Right atrium auricular region (tissue), 2 donors: ENCODE measurements at places on chromosomes 11 and 22. TPM values are rescaled to one million over a fixed set of nuclear protein-coding genes. Genes with fewer than 3 reads are reported as not detected.

- no peak for DNase-seq
These were observed 178.2 kb upstream of the TMEM45B start for GRCh38 chr11:129637473-129637872.

CHRNA10 gene
- not detected for total RNA-seq

DNA sequence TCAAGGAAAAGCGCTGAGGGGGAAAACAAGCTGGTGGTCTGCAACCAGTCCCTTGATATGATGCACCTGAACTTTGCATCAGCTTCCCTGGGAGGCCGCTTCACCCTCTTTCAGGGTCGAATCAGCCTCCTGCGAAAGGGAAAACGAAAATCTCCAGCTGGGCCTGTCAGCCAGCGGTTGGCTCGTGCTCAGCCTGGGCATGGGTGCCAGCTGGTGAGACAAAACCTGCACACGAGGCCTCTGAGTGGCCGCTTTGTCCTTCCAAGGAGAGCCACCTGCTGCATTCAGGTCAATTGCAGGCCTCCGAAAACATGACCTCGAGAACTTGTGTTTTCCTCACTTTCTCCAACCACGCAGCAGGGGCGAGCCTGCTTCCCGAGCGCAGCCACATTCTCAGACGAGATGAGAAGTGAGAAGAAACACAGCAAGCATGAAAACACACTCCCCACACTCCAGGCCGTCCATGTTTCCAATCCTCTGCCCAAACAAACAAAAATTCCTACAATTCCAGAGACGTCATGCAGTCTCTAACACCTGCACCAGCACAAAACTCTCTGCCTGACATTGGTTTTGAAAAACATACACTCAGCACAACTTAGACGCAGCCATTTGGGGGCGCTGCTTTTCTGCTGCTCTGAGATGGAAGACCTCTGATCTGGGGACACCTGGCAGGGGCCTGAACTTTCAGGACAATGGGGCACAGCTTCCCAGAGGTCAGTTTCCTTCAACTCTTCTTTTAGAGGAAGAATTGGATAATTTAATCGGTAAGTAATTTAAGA, 77.1 kb downstream of the DHCR7 start:
- no peak for DNase-seq

GRCh38 chr11:46235777-46236688, 41.4 kb upstream of the CREB3L1 start:
- DNase-seq = no peak

- DNase-seq = peak; percentile 75
These were observed 139.5 kb downstream of the COMMD9 start for GRCh38 chr11:36149538-36150242.

DNA sequence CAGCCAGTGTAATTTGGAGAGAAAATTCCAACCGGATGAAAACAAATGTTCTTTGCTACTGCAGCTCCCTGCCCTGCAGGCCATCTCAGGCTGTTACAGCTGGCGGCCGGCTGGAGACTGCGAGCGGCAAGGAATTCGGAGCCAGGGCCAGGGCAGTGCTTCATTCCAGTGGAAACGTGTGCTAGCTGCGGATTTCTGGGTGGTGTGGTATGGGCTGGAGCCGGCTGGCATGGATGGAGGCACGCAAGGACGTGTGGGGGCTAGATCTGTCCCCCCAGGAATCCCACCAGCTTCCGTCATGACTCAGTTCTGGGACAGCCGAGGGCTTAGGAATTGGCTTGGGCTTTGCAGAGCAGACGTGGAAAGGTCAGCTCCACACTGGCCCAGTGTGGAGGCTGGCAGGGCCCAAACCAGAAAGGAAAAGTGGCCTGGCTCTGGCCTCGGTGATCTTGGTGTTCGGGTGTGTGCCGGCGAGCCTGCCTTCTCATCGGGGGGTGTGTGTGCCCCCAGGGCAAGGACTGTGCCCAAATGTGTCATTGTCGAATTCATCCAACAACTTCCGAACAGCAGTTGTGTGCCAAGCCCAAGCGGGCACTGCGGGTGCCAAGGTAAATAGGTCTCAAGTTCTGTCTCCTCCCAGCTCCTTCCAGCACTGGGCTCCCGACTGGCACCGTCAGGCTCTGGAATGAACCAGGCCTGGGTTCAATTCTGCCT, 48.1 kb upstream of the SHISAL1 start:
- peak; percentile 73 for DNase-seq

- no peak for DNase-seq
These were observed 50.5 kb upstream of the WNT7B start for GRCh38 chr22:46027211-46028105.

GRCh38 chr22:18968011-18968749, 32.1 kb upstream of the PRODH start:
- DNase-seq = no peak

GRCh38 chr22:22155607-22156006, 89.0 kb upstream of the VPREB1 start:
- no peak for DNase-seq

GRCh38 chr11:46588915-46589314, 4.9 kb downstream of the AMBRA1 start:
- no peak for DNase-seq

DNA sequence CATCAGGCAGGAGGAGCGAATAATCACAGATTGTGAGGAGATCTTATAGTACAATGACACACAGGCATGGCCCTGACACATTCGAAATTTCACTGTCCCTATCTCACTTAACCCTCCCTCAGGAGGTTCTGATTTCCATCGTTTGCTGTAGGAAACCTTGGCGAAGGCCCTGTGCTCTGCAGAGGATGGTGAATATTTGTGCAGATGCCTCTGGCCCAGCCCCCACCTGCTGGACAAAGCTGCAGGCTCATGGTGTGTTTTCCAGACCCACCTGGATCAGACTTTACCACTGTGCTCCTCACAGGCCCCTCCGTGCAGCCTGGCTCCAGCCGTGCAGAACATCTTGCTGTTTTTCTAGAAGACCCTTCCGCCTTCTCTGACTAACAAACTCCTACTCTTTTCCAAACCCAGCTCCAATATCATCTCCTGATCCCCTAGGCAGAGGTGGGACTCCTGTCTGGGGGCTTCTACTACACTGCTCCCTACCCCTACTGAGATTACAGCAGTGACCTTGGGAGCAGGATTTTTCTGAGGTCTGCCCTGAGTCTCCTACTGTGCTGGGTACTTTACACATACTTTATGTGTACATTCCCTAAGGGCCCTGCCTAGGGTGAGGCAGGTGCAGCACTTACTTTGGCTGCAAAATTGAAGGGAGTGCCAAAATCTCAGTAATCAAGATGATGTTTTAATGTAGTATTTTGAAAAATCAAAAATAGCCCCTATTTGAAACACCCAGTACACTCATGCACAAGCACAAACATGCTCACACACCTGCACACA, 412.7 kb downstream of the SOX6 start:
- no peak for DNase-seq

DNA sequence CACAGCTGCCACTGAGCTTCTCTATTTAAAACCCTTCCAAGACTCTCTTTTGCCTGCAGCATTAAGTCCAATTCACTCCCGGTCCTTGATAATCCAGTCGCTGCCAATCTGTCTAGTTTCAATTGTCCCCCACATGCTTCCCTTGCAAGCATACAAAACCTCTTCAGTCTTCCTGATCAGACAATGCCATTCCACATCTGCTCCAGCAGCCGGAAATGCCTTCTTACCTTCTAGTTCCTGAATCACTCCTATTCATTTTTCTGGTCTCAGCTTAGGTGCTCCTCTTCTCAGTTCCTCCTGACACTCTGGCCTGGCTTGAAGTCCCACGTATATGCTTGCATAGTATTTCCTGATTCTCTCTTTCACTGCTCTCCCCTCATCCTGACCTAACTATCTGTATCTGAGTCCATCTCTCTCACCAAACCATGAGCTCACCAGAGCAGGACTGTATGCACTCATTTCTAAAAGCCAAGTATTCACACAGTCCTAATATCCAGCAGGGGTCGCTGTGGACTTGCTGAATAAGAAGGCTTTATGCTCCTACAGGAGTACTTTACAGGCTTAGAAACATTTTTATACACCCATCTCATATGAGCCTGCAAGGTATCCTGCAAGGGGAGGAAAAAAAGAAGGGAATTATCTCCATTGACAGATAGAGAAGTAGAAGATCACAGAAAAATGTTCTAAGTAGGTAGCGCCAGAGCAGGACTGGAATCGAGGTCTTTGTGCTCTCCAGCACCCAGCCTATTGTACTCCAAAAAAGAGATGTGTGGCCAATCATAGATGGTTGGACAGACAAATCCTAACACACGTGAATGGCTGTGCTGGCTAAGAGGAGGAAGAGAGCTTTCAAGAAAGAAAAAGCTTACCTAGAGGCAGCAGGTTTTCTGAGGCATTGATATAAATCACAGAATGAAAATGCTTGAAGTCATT, 19.2 kb downstream of the XRRA1 start:
- DNase-seq = peak; percentile 67

GRCh38 chr11:119756169-119756865, 27.3 kb upstream of the NECTIN1 start:
- no peak for DNase-seq

WNT7B gene
- not detected for total RNA-seq

- DNase-seq = no peak
These were observed 2.2 kb upstream of the OR52H1 start for GRCh38 chr11:5550440-5551095.

DNA sequence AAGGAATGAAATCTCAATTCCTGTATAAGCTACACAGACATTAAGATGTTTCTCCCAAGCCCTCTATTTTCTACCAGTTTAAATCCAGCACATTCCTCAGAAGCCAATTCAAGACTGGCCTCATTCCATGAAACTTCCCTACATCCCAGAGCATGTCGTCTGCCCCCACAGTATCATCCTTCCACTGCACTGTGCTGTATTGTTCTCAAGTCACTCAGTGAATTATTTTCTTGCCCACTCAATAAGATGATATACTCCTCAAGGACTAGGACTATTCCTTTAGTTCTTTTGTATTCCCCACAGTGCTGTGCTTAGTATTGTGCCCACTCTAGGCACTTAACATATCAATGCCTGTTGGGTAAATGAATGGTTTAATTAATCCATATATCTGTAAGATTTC, 203.1 kb upstream of the BLID start:
- DNase-seq = no peak

DNA sequence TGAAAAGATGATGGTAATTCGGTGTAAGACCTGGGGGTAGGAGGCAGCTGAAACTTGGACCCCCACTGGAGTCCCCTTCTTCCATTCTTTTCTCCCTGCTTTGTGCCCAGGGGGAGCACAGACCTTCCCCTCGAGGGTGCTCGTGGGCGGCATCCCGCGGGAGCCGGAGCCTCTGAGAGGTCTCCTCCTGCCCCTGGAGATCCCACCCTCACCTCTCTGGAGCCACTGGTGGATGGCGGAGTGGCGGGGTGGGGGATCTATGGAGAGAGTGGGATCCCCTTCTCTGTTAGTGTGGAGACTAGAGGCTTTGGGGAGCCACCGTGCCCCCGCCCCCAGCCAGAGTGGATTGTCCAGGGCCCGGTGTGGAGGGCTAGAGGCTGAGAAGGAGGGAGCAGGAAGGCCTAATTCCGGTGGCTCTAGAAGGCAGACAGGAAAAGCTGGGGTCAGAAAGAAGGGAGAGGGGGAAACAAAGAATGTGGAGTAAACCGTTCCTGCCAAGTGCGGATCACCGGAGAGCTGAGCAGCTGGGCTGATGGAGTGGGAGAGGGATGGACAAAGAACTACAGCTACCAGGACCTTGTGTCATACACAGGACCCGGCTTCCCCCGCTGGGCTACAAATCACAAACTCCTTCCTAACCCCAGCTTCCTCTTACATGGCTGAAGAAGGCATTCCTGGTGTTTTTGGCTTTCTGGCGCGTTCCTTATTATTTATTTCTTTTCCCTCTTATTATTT, 41.9 kb downstream of the KCNJ1 start:
- DNase-seq = no peak

SERPIND1 gene
- total RNA-seq = 4.1 TPM

- no peak for DNase-seq
These were observed 289.9 kb downstream of the TENM4 start for GRCh38 chr11:79150966-79151365.

GRCh38 chr11:67351275-67352005, 1.9 kb downstream of the POLD4 start:
- DNase-seq = no peak

CCDC134 gene
- total RNA-seq = 6.4 TPM

CNGA4 gene
- not detected for total RNA-seq

DNA sequence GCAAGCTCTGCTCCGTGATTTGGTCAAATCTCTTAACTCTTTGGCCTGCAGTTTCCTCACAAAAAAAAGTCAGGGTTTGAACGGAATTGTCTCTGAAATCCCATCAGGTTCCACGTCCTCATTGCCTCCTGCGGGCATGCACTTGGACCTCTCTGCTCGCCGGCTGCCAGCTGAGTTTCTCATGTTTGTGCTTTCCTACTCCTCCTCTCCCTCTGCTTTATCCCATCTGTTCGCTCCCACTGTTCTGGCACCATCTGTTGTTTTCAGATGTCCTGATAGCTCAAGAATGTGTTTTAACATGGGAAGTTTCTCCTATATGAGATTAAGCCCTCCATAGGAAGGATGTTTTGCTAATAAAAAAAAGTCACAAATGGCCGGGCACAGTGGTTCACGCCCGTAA, 49.4 kb upstream of the ARHGAP42 start:
- no peak for DNase-seq

GRCh38 chr11:93733474-93733873, 7.8 kb downstream of the TAF1D start:
- DNase-seq = no peak

VPREB3 gene
- not detected for total RNA-seq

DNA sequence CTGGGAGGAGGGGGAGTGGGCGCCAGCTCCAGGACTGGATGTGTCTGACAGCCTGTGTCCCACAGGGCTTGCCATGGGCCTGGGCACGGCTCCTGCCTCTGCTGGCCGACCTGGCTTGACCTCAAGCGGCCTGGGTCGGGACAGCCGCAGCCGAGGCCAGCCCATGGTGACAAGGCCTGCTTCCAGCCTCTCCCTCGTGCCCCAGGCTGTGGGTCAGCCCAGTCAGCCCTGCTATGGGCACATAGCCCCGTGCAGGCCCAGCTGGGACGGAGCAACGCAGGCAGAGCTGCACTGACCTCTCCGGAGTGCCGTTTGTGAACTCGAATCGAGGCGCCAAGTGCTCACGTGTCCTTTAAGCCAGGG, 17.9 kb downstream of the OSBPL5 start:
- no peak for DNase-seq

- no peak for DNase-seq
These were observed 123.9 kb downstream of the CTNND1 start for GRCh38 chr11:57885298-57886050.

PLAAT5 gene
- total RNA-seq = 4.0 TPM

DNA sequence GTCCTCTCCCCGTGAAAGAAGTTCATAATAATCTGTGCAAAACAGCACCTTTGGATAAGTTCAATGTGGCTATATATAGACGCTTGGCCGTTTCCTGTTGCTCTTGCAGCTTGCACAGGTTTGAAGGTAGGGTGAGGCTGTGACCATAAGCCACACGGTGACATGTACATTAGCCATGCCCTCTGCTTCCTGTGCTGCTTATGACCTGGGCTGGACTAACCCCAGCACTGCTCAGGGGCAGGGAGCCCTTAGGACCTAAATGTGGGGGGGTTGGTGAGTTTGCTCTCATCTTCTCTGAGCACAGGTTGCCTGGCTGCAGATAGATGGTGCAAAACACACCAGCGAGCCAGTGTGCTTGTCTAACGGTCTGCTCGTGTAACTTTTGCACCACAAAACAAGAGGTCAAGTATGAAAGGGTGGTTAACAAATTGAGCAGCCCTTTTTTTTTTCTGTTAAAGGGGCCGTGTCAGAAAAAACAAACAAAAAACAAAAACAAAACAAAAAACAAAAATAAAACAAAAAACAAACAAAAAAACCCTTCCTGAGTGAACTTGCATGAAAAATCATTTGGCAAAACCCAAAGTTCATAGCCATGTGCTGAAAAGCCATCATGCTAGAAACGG, 37.3 kb downstream of the FLI1 start:
- no peak for DNase-seq

TEX54 gene
- total RNA-seq = not detected
